Activated CD4-positive, alpha-beta memory T cell treated with anti-CD3 and anti-CD28 coated beads for 36 hours (primary cell): ENCODE measurements at places on chromosomes 3 and 15. TPM values are rescaled to one million over a fixed set of nuclear protein-coding genes. Genes with fewer than 3 reads are reported as not detected.

Gene STXBP5L
- total RNA-seq = not detected

Gene GATA2
- total RNA-seq = not detected

DNA sequence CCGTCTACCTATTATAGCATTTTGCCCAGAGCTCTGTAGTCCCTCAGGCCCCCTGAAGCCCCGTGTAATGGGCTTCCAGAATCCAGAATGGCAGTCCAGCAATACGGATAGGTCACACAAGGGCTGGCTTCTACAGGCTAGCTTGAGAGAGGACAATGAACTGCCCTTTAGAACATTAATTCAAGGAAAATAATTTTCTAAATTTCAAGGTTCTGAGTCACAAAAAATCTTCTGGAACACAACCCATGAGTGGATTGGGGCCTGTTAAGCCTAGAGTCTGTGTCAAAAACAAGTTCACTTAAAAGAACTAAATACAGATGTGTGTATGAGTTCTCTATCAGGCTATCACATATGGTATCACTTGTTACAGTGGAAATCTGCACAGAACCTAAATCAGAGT lies 28.8 kb downstream of the DCP1A start:
- H3K27ac ChIP-seq = no peak overlapping the region
- no peaks in the 10 kb centered on the region for H3K27me3 ChIP-seq
- DNase-seq = no peak
- H3K4me3 ChIP-seq = no peak overlapping the region

Gene UROC1
- not detected for total RNA-seq

Gene TRPC1
- total RNA-seq = 3.8 TPM

Gene CRBN
- total RNA-seq = 40.4 TPM

DNA sequence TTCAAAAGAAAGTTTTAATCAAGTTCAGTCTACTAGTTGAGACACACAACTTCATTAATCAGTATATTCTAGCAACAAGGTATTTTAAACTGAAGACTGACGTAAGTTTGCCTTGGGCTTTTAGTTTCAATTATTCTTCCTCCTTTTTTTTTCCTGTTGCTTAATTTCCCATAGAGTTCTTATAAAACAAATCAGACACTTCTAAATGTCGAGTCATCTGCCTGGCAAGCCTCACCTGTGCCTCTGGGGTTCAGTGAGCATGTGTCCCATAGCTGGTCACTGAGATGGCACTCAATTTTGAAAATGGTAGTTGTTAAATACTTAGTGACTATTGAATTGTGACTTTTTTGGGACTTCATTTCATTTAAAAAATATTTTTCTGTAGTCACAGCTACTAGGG lies 27.4 kb downstream of the NKIRAS1 start:
- no peak overlapping the region for H3K27ac ChIP-seq
- no peak overlapping the region for H3K4me3 ChIP-seq
- peaks cover 3% of the 10 kb centered on the region for H3K36me3 ChIP-seq
- no peaks in the 10 kb centered on the region for H3K27me3 ChIP-seq

DNA sequence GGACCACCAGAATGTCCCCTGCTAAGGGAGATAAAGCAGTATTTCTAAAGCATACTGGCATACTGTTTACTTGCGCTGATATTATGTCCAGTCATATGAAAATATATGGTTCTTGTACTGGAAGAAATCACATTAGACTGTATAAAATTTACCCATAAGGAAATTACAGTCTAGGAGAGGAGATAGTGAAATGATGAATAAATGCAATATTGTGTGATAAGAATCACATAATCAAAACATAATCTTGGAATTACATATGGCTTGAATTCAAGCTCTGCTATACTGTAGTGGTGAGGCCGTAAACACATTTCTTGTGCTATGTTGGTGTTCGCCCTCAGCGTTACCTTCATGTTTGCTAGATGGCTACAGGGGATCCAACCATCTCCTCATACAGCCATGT lies 20.7 kb upstream of the TGFBR2 start:
- no peak overlapping the region for H3K27ac ChIP-seq
- no peaks in the 10 kb centered on the region for H3K36me3 ChIP-seq
- H3K4me3 ChIP-seq = no peak overlapping the region
- no peaks in the 10 kb centered on the region for H3K27me3 ChIP-seq

DNA sequence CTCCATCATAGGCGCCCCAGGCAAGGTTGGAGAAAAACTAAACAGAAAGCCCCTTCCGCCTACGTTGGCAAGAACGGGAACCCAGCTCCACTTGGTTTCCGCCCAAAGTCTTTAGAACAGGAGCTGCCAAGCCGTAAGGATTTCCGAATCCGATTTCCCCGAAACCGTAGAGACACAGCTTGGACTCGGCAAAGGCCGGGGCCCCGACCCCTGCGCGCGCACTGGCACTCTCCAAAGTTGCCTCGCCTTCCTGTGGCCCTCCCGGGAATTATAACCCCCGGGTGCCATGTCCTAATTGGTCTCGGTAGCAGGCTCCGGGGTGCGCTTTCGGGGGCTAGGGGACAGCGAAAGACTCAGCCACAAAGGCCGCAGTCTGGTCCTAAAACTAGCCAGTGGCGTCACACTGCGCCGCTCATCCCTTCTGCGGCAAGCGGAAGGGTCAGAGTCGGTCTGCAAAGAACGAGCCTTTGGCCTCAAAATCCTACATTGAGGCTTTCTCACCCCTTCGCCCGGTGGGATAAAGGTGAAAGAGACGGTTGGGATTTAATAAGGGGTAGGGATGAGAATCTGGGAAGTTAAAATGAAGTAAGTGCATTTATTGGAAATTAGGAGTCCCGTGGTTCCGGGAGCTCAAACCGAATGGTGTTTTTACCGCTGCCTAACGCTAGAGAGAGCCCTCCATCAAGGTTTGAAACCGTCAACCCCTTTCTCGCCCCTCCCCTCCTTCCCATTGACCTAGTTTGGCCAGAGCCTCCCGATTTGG lies 6.8 kb downstream of the BCL6 start:
- H3K27me3 ChIP-seq = no peaks in the 10 kb centered on the region
- peaks cover 44% of the 10 kb centered on the region for H3K4me1 ChIP-seq
- peak overlapping the region; percentile 99 for H3K27ac ChIP-seq
- peak overlapping the region; percentile 90 for H3K4me3 ChIP-seq
